ENCODE measurements at places on chromosomes 16 and 17. TPM values are rescaled to one million over a fixed set of nuclear protein-coding genes. Genes with fewer than 3 reads are reported as not detected.

Gene CDRT15
- not detected for total RNA-seq

DNA sequence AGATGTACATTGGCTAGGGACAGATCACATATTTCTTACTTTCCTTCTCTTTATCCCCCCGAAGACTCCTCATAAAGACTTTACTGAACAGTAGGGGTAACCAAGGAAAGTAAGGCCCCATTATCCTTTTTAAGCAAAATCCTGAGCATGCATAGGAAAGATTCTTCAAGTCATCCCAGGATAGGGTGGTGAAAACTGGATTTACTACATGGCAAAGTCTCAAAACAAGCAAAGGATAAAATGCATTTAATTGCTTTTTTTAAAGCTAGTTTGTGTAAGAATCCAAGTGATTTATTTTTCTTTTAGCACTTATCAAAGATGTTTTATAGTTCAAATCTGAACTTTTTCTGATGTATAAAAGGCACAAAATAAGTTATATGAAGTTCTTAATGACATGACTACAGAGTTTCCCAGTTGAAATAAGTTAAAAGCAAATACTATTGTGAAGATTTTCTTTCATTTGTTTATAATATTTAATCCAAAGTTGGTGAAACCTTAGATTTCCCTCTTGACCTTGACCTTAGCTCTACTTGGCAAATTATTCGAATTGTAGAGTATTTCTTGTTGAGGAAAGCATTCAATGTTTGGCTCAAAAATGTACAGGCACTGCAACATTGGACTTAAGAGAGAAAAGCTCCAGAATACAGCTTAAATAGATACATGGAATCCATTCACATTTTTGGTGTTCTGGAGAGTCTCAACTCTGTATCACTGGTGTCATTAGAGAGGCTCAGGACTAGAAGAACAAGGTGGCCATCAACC, 104.3 kb downstream of the ABCA8 start:
- H3K4me3 ChIP-seq, result no peak overlapping the region
- H3K4me1 ChIP-seq, result no peaks in the 10 kb centered on the region
- no peaks in the 10 kb centered on the region for H3K36me3 ChIP-seq
- H3K27me3 ChIP-seq, result no peaks in the 10 kb centered on the region
- DNase-seq, result no peak

- no peaks in the 10 kb centered on the region for H3K4me1 ChIP-seq
- H3K4me3 ChIP-seq, result no peak overlapping the region
- H3K27ac ChIP-seq, result no peak overlapping the region
Measured at GRCh38 chr16:72284042-72284789, 112.3 kb upstream of the PMFBP1 start.

Gene SYCE1L
- 1.0 TPM for total RNA-seq

DNA sequence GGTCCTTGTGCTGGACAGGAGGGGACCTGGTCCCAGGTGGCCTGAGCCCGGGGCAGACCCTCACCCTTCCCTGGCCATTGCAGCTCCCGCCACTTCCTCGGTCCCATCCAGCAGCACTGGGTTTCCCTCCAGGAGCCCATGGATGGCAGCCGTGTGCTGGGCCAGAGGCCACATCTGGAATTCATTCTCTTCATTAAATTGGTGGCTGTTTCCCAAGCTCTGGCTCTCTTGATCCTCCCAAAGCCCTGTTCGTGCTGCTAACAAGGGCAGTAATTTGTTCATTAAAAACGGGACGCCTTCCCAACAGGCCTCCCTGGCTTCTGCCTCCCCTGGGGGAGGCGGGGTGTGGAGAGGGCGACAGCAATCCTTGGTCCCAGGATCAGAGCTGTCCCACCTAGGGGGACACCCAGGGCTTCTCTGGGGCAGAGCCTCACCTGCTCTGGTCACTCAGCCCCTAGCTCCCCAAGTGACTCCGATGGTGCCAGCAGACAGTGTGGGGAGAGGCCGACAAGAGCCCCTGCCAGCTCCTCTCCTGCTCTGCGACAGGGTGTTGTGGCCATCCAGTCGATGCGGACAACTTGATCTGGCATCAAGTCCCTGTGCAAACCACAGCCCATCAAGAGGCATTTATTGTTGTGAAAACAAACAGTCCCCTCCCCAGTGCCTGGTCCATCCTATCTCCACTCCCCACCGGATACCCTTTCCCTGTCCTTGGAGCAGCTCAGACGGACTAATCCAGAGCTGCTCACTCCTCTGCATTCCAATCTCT, 44.0 kb downstream of the SDK2 start:
- H3K4me1 ChIP-seq, result no peaks in the 10 kb centered on the region
- H3K27me3 ChIP-seq, result no peaks in the 10 kb centered on the region
- no peak for DNase-seq
- H3K27ac ChIP-seq, result no peak overlapping the region

DNA sequence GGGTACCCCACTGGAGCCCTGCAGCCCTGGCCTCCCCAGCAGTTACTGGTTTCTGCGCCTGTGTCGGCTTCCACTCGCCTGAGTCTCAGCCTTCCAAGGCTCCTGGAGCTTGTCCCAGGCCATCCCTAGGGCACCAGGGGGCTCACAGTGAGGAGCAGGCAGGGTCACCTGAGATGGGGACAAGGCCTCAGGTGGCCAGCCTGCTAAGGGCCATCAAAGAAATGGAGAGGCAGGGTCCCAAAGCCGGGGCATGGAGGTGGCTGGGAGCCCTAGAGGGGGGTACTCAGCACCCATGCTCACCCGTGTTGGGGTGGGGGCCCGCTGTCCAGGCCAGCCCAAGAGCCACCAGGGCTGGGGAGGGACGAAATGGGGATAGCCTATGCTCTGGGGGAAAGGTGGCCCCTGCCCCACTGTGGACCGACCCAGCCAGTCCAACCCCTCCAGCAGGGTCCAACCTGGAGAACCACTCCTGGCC, 1.3 kb downstream of the FASN start:
- H3K27me3 ChIP-seq, result no peaks in the 10 kb centered on the region
- no peaks in the 10 kb centered on the region for H3K36me3 ChIP-seq
- H3K4me3 ChIP-seq, result peak overlapping the region; percentile 58

GRCh38 chr16:10737068-10737625, 6.5 kb upstream of the NUBP1 start:
- DNase-seq, result peak; percentile 78
- H3K27ac ChIP-seq, result peak overlapping the region; percentile 59
- no peaks in the 10 kb centered on the region for H3K36me3 ChIP-seq

DNA sequence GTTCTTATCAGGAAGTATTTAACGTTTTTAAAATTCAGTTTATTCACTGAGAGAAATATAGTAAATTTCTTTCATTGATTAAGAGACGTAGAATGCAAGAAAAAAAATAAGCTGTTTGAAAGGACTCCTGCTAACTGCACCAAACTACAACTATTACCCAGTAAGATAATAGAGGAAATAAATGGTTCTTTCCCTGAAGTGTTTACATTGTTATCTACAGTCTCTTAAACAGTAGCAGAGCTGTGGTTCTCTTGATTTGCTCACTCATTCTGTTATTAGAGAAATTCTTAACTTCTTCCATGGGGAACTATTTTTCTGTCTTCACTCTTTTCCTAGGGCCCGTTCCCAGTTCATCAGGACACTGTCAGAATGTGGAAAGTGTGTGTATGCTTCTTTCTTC, 973.0 kb downstream of the KCNJ2 start:
- H3K4me1 ChIP-seq, result peaks cover 34% of the 10 kb centered on the region
- DNase-seq, result no peak
- no peak overlapping the region for H3K27ac ChIP-seq
- no peak overlapping the region for H3K4me3 ChIP-seq
- H3K36me3 ChIP-seq, result no peaks in the 10 kb centered on the region

Gene COG1
- 42.5 TPM for total RNA-seq

DNA sequence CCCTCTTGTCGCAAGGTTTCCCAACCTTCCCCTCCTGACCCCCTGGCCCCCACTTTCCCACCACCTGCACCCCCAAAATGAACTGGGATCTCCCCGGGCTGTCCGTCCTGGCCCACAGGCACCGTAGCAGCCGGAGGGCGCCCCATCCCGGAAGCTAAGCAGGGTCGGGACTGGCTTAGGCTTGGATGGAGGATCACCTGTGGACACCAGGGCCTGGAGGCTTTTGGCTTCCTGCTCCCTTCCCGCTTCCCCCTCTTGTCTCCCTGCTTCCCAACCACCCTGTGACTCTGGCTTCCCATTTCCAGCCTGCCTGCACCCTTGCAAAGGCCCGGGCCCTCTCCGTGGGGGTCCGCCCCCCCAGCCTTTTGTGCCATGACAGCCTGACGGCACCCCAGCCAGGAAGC, 2291.3 kb downstream of the TP53TG3F start:
- H3K27me3 ChIP-seq, result no peaks in the 10 kb centered on the region
- no peak for DNase-seq
- H3K4me3 ChIP-seq, result no peak overlapping the region
- no peaks in the 10 kb centered on the region for H3K4me1 ChIP-seq

Gene NPIPB2
- 1.8 TPM for total RNA-seq

Gene XPO6
- 103 TPM for total RNA-seq

- no peak for DNase-seq
- no peaks in the 10 kb centered on the region for H3K36me3 ChIP-seq
- no peaks in the 10 kb centered on the region for H3K27me3 ChIP-seq
- no peak overlapping the region for H3K27ac ChIP-seq
Measured at GRCh38 chr17:34265711-34266110, 4.3 kb upstream of the CCL7 start.

Gene C16orf92
- total RNA-seq, result not detected

Gene TSPOAP1
- total RNA-seq, result 22.7 TPM

- peaks cover 16% of the 10 kb centered on the region for H3K4me1 ChIP-seq
- H3K27ac ChIP-seq, result no peak overlapping the region
- no peak for DNase-seq
- H3K4me3 ChIP-seq, result no peak overlapping the region
- H3K36me3 ChIP-seq, result no peaks in the 10 kb centered on the region
Measured at GRCh38 chr16:49839017-49839825, 16.7 kb downstream of the ZNF423 start.

Gene SYT17
- total RNA-seq, result 3.9 TPM

Gene MTSS2
- 23.4 TPM for total RNA-seq

DNA sequence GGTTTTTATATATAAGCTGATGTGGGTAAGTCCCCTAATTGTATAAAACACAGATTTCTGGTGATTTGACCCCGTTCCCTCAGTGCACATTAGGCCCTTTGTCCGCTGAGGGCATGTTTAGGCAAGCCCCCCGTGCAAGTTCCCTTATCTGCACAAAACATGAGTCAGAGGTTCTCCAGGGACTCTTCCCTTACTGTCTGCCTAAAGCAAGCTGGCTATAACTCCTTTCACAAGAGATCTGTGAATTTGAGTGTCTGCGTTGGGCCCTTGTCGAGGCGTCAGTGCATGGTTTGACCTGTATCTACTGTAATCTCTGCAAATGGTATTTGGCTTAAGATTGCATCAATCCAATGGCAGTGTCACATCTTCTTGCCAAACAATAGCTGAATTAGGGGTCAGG, 712.8 kb downstream of the CDH8 start:
- no peaks in the 10 kb centered on the region for H3K36me3 ChIP-seq
- DNase-seq, result no peak
- no peaks in the 10 kb centered on the region for H3K27me3 ChIP-seq
- no peak overlapping the region for H3K4me3 ChIP-seq

Gene SLC7A5
- total RNA-seq, result 1.6 TPM

DNA sequence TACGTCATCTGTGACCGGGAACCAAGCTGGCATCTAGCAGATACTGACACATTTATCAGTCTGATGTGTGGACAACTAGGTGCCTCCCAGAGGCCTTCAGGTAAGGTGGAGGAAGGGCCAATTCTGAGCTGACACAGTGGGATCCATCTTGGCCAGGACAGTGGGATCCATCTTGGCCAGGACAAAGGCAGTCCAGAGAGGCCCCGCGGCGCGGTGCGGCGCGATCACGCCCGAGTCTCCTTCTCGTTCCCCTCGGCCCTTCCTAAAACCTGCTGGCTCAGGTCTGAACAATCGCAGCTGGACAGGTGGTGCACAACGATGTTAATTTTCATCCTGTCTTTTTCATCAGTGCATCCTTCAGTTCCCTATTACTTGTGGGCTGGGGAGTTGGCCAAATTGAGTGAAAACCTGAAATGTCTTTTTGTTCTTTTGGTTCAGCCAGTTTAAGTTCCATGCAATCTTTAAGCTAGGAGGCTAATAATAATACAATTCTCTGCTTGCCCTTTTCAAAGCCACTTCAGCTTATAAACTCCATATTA, 486 bp upstream of the WSB1 start:
- H3K4me3 ChIP-seq, result peak overlapping the region; percentile 85
- H3K27me3 ChIP-seq, result no peaks in the 10 kb centered on the region
- H3K4me1 ChIP-seq, result peaks cover 20% of the 10 kb centered on the region
- H3K27ac ChIP-seq, result peak overlapping the region; percentile 100
- DNase-seq, result peak; percentile 30
- H3K36me3 ChIP-seq, result no peaks in the 10 kb centered on the region
